CD4-positive, alpha-beta T cell treated with Interleukin-21 for 1 hour (primary cell): ENCODE measurements at places on chromosomes 12 and 14.

DNA sequence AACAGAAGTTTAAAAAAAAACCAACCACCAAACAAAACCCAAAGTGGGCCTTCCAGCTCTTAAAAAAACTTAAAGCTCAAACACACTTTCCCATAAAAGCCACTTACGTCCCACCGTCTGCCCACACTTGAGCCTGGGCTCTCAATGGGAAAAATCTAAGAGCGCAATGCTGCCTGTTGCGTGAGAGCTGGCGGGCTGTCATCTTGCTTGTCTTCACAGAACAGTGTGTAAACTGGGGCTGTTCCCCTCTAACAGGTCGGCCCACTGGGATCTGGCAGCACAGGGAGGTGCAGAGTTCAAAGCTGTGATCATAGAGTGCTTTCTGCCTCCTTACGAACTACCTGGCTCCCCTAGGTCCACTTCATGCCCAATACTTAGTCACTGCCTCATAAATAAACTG is 80.0 kb downstream of the DICER1 start:
- no peak for DNase-seq

DNA sequence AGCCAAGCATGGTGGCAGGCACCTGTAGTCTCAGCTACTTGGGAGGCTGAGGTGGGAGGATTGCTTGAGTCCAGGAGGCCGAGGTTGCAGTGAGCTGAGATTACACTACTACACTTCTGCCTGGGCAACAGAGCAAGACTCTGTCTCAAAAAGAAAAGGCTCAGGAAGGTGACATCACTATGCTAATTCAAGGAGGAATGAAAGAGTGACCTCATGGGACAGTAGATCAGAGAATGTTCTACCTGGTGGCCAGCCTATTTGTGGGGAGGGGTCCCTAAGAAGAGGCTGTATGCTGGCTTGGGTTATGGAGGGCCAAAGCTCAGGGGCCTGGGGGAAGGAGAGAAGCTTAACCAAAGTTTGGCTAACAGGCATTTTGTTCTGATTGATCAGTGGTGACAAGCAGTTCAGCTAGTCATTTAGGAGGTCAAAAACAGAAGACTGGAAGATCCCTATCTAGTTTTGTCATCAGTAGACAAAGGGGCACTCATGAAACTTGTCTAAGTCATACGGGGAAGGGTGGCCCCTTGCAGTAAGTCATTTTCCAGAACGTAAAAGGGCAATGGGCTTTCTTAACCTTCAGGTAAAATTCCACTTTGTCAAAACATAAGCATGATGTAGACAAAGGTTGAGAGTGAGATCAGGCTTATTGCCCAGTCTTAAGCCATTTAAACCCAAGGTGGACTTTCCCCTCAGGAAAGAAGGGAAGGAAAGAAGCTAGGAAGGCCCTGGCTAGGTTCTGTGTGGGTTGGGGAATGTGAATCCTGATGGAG is 60.8 kb upstream of the EEA1 start:
- no peak for DNase-seq

DNA sequence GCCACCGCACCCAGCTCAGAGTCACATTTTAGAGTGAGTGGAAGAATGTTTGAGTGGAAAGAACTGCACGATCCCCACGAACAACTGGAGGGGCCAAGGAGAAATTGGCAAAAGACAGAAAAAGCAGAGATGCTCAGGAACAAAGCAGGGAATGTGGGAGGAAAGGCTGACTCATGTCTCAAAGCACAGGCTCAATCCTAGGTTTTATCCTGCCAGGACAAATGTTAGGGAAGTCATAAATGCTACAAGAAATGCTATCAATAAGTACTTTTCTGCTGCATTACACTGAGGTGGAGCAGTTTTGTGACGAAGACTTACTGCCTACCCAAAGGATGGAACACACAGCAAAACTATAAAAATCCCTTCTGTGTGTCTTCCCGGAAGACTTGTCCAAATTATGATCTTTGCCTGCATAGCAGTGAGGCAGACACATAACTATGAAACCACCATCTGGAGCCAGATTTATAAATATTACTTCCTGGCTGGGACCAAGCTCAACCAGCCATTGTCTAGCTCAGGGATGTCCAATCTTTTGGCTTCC is 26.7 kb downstream of the NIN start:
- DNase-seq = no peak

GRCh38 chr14:100104006-100104352 is 38.8 kb downstream of the EVL start:
- no peak for DNase-seq

GRCh38 chr12:53453953-53454640 is 2.2 kb downstream of the PCBP2 start:
- no peak for DNase-seq

- no peak for DNase-seq
These were observed 44.3 kb upstream of the STRN3 start for GRCh38 chr14:31070431-31070830.

DNA sequence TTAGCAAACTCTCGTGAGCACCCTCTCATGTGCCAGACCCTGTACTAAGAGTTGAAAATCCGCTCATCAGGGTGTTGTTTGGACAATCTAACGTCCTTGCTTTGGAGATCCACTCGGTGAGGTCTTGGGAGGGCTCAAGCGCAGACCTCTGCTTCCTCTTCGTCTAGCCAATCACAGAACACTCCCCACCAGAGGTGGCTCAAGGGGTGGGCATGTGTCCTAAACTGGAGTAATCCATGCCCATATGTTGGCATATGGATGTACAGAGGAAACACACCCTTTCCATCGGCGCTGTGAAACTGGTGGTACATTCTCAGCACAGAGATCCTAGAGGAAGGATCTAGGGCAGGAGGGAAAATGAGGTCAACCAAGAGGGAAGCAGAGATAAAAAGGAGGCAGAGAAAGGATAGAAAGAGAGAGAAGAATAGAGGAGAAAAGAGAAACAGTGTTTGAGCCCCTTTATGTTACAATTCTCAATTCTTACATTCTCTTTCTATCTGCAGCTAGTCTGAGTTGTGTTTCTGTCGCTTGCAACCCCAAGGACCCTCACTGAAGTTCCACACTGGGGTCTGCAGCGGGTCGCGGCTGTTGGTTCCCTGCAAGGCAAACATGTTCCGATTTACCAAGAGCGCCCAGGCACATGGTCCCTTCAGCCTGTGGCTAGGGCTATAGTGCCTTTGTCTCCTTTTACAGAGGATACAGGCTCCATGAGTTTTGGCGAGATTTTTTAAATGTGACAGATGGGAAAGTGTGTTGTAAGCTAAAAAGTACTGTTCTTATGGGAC is 40.5 kb downstream of the DLK1 start:
- DNase-seq = no peak
